ENCODE measurements at places on chromosomes 3 and 15. TPM values are rescaled to one million over a fixed set of nuclear protein-coding genes. Genes with fewer than 3 reads are reported as not detected.

DNA sequence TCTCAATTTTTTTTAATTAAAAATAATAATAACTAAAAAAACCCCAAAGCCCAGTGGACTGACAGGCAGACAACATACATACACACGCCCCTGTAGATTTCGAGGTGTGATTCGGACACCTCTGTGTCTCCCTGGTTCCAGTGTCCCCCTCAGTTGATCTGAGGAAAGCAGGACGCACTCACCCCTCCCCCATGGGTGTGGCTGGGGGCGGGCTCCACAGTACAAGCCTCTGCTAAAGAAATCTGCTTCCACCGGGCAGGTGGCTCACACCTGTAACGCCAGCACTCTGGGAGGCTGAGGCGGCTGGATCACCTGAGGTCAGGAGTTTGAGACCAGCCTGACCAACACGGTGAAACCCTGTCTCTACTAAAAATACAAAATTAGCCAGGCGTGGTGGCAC lies 33.8 kb upstream of the BLM start:
- no peak for DNase-seq

GRCh38 chr3:46661776-46662766 lies 31.4 kb downstream of the ALS2CL start:
- no peak for DNase-seq

DNA sequence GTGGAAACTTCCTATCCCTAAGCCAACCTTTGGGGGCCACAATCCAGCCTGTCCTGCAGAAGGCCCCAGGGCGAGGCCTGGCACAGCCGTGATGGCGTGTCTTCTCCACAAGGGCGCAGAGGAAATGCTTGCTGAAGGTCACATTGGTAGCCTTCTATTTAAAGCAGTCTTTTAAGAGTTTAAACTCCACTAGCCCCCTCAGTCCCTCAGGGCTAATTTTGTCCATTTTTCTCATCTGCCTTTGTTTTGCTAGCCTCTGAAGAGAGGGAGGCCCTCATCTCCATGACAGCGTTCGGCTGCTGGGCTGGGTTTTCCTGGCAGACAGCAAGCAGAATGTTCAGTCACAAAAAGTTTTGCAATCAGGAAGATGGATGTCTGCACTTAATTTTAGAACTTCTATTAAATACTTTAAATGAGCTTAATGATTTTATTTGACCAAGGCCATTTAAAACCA lies 40.8 kb downstream of the RARB start:
- DNase-seq: no peak

- peak; percentile 80 for DNase-seq
These were observed 50.6 kb downstream of the IQSEC1 start for GRCh38 chr3:13022348-13023234.

- DNase-seq: no peak
These were observed 104.9 kb downstream of the MFSD1 start for GRCh38 chr3:158906749-158907148.

- DNase-seq: no peak
These were observed 1.2 kb upstream of the ADAMTSL3 start for GRCh38 chr15:83652626-83653204.

GRCh38 chr3:120160050-120160449 lies 65.8 kb upstream of the GSK3B start:
- peak; percentile 99 for DNase-seq

DNA sequence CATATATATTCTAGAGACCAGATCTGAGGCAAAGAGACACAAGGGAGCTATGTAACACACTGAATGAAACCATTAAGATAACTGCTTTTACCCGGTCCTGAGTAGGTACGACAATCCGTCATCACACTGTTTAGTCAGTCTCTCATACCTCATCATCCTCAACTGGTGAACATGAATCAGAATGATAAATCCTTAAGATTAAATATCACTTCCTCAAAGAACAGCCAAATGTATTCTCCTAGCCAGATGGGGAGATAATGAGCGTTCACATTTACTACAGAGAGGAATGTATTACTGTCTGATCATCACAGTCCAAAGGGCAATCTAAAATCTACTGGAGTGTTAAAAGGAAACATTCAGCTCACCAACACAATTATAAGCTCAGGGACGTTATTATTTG lies 319.4 kb upstream of the STAC start:
- DNase-seq: no peak

- no peak for DNase-seq
These were observed 452.8 kb downstream of the ROBO1 start for GRCh38 chr3:79314962-79315361.

GRCh38 chr15:36614016-36614415 lies 34.6 kb downstream of the CDIN1 start:
- DNase-seq: no peak

- peak; percentile 72 for DNase-seq
These were observed 154.3 kb upstream of the BHLHE40 start for GRCh38 chr3:4824926-4825325.

DNA sequence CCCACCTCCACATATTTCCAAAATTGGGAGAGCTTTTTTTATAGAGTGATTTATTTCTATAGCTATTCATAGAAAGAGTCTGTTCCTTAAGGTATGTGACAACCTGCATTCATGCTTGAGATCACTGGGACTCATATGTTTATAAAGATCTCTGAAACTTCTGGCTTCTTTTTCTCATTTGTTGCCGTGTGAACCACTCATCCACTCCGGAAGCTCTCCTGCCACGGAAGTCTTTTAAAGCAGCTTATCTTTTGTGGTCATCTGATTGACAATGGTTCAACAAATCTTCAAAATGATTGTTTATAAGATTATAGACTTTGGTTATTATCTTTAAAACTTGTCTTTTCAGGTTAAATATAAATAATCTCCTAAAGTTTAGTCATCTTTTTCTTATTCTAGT lies 260.5 kb downstream of the C3orf38 start:
- DNase-seq: no peak

FILIP1L gene
- total RNA-seq: 2.4 TPM

GOLGB1 gene
- total RNA-seq: 66.9 TPM

GABRR3 gene
- not detected for total RNA-seq

Data from MCF 10A (cell line).